ENCODE measurements at places on chromosomes 6 and 20. TPM values are rescaled to one million over a fixed set of nuclear protein-coding genes. Genes with fewer than 3 reads are reported as not detected.

Gene LCA5
- 7.9 TPM for total RNA-seq

Gene DNAH8
- total RNA-seq: under 0.01 TPM

Gene SPTLC3
- 3.1 TPM for total RNA-seq

Gene PLAGL1
- total RNA-seq: 16.9 TPM

Gene SLPI
- total RNA-seq: not detected

Gene MYMX
- total RNA-seq: not detected

Gene VGLL2
- not detected for total RNA-seq

Gene GMNN
- total RNA-seq: 46.0 TPM

Gene ADNP
- total RNA-seq: 16.5 TPM

Gene RNF144B
- total RNA-seq: 5.9 TPM

Gene COL21A1
- 0.38 TPM for total RNA-seq

Data from regular cardiac myocyte (primary cell).